ENCODE measurements at places on chromosomes 5 and 9.

DNA sequence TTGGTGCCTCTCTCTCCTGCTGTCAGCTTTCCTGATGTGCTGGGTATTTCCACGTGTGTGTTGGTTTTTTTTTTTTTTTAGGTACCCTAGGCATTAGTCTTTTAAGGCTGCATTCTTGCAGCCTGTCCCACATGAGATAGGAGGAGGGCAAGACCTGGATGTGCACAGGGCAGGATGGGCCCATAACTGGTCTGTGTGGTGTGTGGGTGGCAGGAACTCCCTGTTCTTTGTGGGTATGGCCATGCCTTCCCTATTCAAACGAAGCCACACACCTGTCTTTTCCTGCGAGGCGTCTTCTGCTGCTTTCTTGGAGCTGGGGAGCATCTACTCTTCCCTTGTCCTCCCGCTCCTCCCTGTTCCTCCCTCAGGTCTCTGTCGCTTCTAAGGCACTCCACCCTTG, 6.8 kb downstream of the SYK start:
- DNase-seq, result no peak

GRCh38 chr9:99054581-99054980, 50.3 kb upstream of the TGFBR1 start:
- no peak for DNase-seq

DNA sequence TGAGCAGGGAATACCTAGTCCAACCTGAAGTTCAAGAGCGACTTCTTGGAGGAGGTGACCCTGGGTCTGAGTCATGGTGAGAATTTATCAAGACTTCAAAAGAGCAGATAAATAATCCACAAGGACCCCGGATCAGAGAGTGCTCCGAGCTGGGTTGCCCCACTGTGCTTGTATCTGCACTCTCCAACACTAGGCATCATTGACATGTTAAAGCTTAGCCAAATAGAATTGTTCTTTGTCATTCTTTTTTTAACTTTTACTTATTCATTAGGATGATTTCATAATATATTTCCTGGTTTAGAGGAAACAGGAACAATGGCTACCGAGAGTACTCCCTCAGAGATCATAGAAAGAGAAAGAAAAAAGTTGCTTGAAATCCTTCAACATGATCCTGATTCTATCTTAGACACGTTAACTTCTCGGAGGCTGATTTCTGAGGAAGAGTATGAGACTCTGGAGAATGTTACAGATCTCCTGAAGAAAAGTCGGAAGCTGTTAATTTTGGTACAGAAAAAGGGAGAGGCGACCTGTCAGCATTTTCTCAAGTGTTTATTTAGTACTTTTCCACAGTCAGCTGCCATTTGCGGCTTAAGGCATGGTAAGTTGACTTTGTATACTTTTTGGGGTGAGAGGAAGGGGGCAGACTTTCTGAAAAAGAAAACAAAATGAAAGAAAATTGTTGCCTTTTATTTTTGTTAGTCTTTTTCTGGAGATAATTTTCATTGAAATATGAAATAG, at the start of gene CARD6:
Gene CARD6 (plus strand): TSS at position 300 of the 738 bp plus-strand sequence. CDS start 16 bp downstream, at position 316.
- DNase-seq, result no peak

- no peak for DNase-seq
Observed at GRCh38 chr5:11030671-11031070, 269.6 kb upstream of the DAP start.

GRCh38 chr5:161857358-161857757, 9.4 kb downstream of the GABRA1 start:
- no peak for DNase-seq

GRCh38 chr5:5512543-5512942, 90.1 kb downstream of the ICE1 start:
- DNase-seq, result no peak

DNA sequence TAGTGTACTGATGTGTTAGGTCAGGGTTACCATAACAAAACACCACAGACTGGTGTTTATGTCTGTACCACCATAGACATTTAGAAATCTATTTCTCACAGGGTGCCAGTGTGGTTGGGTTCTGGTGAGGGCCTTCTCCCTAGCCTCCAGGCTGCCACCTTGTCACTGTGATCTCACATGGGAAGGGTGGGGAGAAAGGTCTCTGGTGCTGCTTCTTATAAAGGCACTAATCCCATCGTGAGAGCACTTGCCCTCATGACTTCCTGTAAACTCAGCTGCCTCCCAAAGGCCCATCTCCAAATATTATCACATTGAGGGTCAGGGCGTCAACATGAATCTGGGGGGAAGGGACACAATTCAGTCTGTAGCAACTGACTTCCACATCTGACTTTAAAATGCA, 49.8 kb downstream of the PIK3R1 start:
- no peak for DNase-seq

- no peak for DNase-seq
Observed at GRCh38 chr9:127535834-127536233, 76.2 kb upstream of the STXBP1 start.

GRCh38 chr5:127961763-127962145, 121.8 kb upstream of the SLC12A2 start:
- DNase-seq, result no peak

GRCh38 chr9:132018957-132019405, 60.7 kb downstream of the MED27 start:
- DNase-seq, result no peak

DNA sequence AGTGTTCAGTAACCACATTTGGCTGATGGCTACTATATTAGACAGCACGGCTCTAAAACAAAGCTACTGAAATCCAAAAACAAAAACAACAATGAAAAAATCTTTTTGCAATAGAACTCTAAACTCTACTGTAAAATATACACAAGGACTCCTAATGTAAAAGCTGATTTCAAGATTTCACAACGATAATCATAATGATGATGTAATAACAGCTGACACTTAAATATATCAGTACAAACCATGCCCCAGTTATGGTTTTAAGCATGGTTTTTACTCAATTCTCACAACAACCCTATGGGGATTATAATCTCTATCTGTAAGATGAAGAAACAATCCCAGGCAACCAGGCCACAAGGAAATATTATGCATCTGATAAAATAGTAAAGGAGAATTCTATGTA, 3.3 kb downstream of the ZNF300 start:
- no peak for DNase-seq

- DNase-seq, result no peak
Observed at GRCh38 chr5:103259705-103260355, 1.3 kb downstream of the MACIR start.

DNA sequence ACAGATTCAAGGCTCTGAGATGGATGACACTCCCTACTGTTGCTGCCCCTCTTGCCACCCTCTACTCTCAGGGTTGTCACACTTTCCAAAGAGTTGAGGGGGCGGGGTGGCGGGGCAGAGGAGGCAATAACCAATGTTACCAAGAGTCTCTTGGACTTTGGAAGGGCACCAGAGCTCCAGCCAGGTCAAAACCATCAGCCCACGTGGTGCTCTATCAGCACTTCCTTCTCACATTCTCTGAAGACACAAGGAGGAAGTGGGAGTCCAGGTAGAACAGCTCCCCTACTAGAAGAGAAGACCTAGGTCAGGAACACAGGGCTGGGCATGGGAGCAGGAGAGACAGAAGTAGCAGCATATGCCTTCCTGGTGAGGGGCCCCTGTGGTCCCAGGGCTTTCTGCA, 33.0 kb upstream of the PIK3R1 start:
- DNase-seq, result no peak

DNA sequence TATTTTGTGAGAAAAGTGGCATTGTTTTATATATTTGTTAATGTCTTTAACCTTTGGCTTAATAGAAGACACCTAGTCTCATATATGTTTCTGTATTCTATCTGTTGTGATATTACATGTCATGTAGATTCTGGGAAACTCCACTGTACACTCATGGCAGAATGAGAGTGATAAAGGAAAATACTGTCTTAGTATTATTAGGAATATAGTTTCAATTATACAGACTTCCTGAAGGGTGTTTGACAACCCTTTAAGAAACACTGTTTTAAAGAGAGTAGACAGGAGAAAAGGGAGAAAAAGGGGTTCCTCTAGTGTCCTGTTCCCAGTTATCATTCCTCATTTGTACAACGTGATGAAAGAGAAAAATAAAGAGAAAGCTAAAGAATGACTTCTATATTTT, 42.1 kb upstream of the SPEF2 start:
- DNase-seq, result no peak

- DNase-seq, result no peak
Observed at GRCh38 chr9:123120953-123121352, 87.5 kb downstream of the GPR21 start.

- DNase-seq, result no peak
Observed at GRCh38 chr5:133259199-133259997, 207.6 kb downstream of the HSPA4 start.

DNA sequence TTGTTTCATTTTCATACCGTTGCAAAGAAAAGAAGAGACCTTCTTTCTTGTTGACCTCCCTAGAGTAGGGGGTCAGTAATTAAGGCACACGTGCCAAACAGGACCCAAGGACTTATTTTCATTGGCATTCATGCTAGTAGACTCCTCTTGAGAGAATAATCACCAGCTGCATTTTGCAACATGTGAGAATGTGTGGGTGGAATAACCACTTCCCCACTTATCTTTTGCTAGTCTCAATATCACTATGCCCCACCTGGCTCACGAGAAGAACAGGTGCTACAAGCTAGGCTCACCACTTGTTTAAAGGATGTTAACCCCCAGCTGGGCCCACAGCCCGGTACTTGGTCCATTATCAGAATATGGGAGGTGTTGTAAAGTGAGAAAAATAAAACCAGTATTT, 460.7 kb upstream of the MEF2C start:
- no peak for DNase-seq

- no peak for DNase-seq
Observed at GRCh38 chr5:111929867-111930266, 172.9 kb upstream of the NREP start.

DNA sequence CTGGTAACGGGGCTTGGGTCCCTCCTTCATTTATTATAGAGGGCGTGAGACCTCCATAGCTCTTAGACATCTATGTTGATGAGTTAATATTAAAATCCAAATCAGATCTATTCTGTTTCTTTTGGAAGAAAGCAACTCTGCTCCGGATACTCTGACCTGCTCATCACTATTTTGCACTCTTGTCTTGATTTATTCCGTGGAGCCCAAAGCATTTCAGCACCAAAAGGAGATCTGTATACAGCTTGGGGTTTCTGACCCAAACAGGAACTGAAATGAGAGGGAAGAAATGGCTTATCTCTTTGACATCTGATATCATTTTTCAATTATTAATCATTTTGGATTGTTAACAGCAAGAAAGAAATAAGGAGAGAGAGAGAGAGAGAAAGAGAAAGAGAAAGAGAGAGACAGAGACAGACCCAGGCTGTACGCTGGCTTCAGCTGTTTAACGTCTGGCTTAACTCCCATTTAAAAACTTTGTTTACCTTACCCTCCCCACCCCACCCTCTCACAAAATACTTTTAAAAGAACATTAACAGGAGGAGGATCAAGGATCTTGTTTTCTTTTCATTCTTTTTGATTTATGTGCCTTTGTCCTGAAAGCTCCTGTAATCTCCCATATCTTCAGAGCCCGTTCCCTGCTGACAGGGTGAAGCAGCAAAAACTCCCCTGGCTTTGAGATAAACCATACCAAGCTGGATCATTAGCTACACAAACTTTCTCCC, 231.4 kb upstream of the TUT7 start:
- no peak for DNase-seq

- DNase-seq, result no peak
Observed at GRCh38 chr5:54745599-54745998, 228.0 kb downstream of the SNX18 start.

- DNase-seq, result peak; percentile 54
Observed at GRCh38 chr5:146878476-146879172, at the start of gene PPP2R2B. Gene PPP2R2B (minus strand): TSS chr5:146878757.

- DNase-seq, result no peak
Observed at GRCh38 chr9:15501179-15501578, 9.6 kb downstream of the PSIP1 start.

DNA sequence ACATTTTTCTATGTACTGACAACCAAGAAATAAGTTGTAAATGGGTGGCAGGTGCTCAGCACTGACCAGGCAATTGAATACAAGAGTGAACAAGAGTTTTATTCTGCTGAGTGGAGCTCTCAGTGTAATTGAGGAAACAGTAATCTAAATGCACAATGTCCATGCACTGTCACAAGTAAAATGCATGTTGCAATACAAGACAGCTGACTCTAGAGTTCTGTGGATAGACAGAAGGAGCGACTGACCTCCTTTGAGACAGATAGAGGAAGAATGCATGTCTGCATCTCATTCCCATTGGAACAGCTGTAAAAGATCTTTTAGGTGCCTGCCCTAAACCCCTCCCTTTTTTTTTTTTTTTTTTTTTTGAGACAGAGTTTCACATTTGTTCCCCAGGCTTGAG, 299.0 kb downstream of the FBXL7 start:
- no peak for DNase-seq

DNA sequence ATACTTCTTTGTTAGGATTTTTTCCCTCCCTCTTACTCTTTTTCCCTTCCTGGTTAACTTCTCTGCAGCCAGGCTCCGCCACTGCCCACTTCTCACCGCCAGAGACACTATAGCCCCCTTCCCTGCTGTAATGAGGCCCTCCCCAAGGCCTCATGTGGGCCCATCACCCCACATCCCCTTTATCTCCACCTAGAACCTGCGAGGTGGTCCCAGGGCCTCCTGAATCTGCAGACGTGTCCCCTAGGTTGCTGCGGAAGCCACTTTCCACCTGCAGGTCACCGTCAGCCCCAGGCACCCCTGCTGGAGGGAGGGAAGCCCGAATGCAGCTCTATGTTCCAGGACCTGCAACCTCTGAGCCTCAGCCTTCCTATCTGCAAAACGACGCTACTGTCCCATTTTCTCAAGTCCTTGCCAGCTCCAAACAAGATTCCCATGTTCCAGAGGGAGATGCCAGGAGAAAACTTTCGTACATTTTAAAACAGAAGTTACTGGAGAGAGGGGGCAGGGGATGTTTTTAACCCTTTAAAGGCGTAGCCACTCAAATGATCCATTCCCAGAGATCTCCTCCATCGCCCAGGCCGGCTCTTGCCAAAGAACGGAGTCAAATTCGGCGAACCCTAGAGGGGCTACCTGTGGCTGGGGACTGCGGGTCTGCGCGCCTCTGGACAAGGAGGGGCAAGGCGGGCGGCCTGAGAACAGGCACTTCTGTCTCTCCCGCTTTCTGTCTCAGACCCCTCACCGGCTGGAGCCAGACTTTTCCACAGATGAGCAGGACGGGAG, 929 bp downstream of the SH3PXD2B start:
- DNase-seq, result no peak

- DNase-seq, result no peak
Observed at GRCh38 chr9:131289301-131290035, at the start of gene PLPP7. Gene PLPP7 (plus strand): TSS chr9:131289723. CDS start chr9:131289998, 275 bp downstream.

- no peak for DNase-seq
Observed at GRCh38 chr9:14205463-14205862, 108.5 kb downstream of the NFIB start.

DNA sequence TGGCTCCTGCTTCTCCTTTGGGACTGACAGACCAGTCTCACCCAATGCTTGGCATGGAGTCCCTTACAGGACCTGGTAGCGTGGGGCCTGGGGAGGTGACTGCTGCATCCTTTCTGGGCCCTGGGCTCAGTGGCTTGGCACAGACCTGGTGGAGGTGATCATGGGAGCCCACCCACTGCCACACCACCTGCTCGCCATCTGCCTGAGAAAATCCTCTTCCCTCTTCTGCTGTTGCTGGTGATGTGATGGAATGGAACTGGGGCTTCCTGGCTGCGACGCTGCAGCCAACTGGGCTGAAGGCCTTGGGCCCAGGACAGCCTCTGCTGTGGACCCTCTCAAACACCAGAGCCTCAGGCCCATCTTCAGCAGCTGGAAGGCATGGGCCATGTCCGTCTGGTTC, 122.5 kb upstream of the PANK3 start:
- DNase-seq, result no peak

- DNase-seq, result no peak
Observed at GRCh38 chr5:87400305-87400899, 12.3 kb downstream of the CCNH start.
